Keratinocyte (primary cell): ENCODE measurements at places on chromosomes 12 and 14.

- DNase-seq, result no peak
These were observed 171.5 kb downstream of the PTPN11 start for GRCh38 chr12:112590281-112590680.

GRCh38 chr14:77104393-77104792 lies 6.3 kb downstream of the CIPC start:
- DNase-seq, result no peak

GRCh38 chr12:49555631-49556390 lies 12.1 kb downstream of the MCRS1 start:
- DNase-seq, result no peak

- DNase-seq, result no peak
These were observed 44.0 kb downstream of the KICS2 start for GRCh38 chr12:64178122-64178521.
